Naive thymus-derived CD4-positive, alpha-beta T cell (primary cell): ENCODE measurements at places on chromosomes 2 and 18.

- H3K27me3 ChIP-seq = no peaks in the 10 kb centered on the region
- no peak overlapping the region for H3K4me3 ChIP-seq
- no peak overlapping the region for H3K27ac ChIP-seq
- no peaks in the 10 kb centered on the region for H3K36me3 ChIP-seq
- H3K4me1 ChIP-seq = no peaks in the 10 kb centered on the region
- no peak for DNase-seq
Measured at GRCh38 chr2:106107509-106108131, 86.5 kb downstream of the UXS1 start.

DNA sequence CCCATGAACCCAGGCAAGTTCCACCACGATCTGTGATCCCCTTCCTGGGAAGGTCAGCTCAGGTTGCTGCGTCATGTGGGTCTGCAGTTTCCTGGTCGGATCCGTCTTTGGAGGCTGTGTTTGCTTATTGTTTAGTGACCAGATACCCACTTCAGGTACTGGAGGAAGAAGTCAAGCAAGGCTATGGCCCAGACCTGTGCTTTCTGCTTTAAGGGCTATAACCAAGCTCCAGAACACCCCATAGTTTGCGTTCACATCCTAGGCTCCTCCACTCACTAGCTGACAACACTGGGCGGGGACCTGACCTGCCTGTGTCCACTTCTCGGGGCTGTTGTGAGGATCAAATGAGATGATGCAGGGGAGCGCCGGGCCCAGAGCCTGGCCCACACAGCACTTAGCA lies 44.0 kb downstream of the MAL start:
- H3K4me3 ChIP-seq = no peak overlapping the region
- no peak overlapping the region for H3K27ac ChIP-seq
- H3K36me3 ChIP-seq = no peaks in the 10 kb centered on the region
- no peaks in the 10 kb centered on the region for H3K27me3 ChIP-seq

- H3K36me3 ChIP-seq = no peaks in the 10 kb centered on the region
- DNase-seq = no peak
- H3K27me3 ChIP-seq = no peaks in the 10 kb centered on the region
- H3K4me1 ChIP-seq = peaks cover under 1% of the 10 kb centered on the region
Measured at GRCh38 chr2:181117206-181117925, 137.0 kb downstream of the UBE2E3 start.

DNA sequence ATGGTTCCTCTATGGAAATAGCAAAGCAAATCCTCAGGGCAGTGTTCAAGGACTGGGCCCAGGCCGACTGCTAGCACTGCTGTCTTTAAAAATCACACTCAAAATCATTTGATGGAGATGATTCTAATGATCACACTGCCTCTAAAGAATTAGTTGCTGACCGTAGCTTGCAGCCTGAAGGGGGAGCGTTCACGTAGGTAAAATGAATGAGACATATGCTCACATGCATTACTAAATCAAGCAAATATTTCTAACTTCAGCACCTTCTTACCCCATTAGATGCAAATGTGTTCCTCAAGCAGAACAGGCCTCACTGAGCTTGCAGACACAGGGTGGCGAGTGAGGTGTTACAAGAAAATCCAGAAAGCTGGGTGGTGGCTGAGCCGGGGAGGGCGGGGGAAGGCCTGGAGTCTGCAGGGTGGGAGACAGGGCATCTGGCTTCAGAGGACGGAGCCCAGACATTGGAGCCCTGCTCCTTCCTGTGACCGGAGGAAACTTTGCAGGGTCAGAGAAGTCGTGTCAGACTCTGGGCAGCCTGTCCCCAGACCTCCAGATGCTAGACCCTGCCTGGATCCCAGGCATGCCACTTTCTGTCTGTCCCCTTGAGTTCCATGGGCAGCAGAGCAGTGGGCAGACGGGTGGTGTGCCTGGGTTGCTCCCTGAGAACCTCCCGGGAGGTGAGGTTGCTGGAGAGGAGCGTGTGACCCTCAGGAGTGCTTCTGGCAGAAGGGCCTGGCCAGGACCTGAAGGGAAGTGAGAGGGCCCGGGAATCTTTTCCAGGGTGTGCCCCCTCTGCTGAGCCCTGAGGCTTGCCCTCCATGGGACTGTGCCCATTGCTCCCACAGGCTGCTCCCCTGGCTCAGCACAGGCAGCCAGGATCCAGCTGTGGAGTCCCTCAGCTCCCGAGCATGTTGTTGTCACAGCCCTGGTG lies 7.1 kb upstream of the NPPC start:
- H3K4me1 ChIP-seq = no peaks in the 10 kb centered on the region
- no peak for DNase-seq
- no peak overlapping the region for H3K27ac ChIP-seq
- H3K27me3 ChIP-seq = no peaks in the 10 kb centered on the region

DNA sequence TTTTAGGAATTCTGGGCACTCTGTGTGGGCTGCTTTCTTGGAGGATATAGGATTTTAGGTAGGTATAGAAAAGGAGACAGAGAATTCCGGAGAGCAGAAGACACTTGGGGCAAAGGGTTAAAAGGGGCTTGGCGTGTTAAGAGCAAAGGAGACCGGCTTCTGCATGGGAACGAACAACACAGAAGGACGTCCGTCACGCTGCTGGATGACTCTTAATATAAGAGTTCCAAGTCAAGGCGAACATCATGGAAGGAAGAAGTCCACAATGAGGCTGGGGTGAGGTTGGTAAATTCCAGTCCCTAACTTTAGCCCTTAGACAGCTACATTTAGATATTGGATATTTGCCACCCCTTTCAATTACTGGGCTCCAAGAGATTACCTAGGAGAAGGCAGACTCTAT lies 15.9 kb upstream of the SLC20A1 start:
- H3K4me3 ChIP-seq = peak overlapping the region; percentile 50
- H3K36me3 ChIP-seq = no peaks in the 10 kb centered on the region
- peaks cover 65% of the 10 kb centered on the region for H3K4me1 ChIP-seq
- H3K27ac ChIP-seq = peak overlapping the region; percentile 70

GRCh38 chr2:172588931-172589330 lies 33.0 kb downstream of the PDK1 start:
- H3K27ac ChIP-seq = peak overlapping the region; percentile 7
- no peak for DNase-seq

DNA sequence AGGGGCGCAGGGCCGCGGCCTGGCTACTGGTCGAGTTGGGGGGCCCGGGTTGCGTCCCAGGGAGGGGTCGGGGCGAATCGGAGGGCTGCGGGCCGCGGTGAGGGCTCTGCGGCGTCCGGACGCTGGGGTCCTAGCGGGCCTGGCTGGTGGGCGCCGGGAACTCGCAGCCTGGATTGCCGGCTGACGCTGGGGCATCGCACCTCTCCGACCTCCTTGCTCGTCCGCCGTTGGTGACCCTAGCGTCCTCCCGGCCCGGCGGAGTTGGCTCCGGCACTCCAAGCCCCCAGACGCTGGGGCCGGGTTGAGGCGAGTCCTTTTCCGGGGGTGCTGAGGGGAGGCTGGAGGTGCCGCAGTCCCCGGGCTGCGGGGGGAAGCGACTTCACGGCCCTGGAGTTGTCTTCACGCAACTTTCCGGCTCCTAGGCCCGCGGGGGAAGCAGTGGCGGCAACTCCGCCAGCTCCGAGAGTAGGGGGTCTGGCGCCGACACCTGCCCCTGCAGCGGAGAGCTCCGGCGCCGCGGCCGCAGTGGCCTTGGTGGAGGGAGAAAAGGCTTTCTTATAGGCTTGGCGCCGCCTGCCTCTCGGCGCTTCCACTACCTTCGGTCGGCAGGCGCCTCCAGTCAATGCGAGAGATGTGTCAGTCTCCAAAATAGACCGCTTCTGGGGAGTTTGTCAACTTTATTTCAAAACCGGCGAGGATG lies 70.3 kb downstream of the HAUS1 start:
- peak; percentile 16 for DNase-seq
- peaks cover 17% of the 10 kb centered on the region for H3K4me1 ChIP-seq
- no peaks in the 10 kb centered on the region for H3K36me3 ChIP-seq
- H3K4me3 ChIP-seq = peak overlapping the region; percentile 98
- H3K27me3 ChIP-seq = no peaks in the 10 kb centered on the region

DNA sequence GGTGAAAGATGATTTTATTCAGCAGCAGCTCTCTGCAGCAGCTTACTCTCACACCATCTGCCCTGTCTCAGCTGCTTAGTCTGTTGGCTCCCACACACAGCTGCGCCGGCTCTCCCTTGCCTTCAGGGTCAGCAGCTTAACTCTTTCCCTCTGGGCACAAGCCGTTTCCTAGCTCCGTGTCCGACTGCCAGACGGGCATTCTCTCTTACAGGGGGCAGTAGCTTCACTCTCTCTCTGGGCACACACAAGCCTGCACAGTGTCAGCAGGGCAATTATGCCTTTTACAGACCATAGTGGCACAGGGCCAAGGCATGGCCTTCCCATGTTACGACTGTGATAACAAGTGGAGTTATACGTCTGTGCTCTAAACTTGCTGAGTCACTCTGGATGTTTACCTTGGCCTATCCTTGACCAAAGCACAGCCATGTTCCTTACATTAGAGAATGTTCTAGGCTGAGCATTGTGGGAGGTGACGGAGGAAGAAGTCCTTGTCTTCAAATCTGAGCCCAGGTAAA lies 31.7 kb downstream of the PCARE start:
- H3K4me3 ChIP-seq = no peak overlapping the region
- no peaks in the 10 kb centered on the region for H3K36me3 ChIP-seq
- H3K27ac ChIP-seq = no peak overlapping the region

DNA sequence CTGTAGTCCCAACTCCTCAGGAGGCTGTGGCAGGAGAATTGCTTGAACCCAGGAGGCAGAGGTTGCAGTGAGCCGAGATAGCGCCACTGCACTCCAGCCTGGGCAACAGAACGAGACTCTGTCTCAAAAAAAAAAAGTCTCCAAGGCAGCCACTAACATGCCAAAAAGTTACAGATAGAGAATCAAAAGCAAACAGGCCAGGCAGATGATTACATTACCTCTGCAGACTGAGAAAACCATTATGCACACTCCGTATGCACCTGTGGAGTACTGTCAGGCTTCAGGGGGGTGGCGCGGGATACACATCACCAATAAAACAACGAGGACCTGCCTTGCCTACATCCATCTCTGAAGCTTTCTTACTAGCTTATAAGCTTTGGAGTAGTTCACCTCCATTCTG lies 10.3 kb downstream of the STAM2 start:
- DNase-seq = no peak
- H3K27ac ChIP-seq = no peak overlapping the region
- H3K4me1 ChIP-seq = peaks cover 4% of the 10 kb centered on the region
- H3K4me3 ChIP-seq = no peak overlapping the region

- no peak overlapping the region for H3K27ac ChIP-seq
- H3K36me3 ChIP-seq = no peaks in the 10 kb centered on the region
- H3K27me3 ChIP-seq = no peaks in the 10 kb centered on the region
- H3K4me1 ChIP-seq = no peaks in the 10 kb centered on the region
Measured at GRCh38 chr18:11040823-11041656, 108.3 kb downstream of the PIEZO2 start.

DNA sequence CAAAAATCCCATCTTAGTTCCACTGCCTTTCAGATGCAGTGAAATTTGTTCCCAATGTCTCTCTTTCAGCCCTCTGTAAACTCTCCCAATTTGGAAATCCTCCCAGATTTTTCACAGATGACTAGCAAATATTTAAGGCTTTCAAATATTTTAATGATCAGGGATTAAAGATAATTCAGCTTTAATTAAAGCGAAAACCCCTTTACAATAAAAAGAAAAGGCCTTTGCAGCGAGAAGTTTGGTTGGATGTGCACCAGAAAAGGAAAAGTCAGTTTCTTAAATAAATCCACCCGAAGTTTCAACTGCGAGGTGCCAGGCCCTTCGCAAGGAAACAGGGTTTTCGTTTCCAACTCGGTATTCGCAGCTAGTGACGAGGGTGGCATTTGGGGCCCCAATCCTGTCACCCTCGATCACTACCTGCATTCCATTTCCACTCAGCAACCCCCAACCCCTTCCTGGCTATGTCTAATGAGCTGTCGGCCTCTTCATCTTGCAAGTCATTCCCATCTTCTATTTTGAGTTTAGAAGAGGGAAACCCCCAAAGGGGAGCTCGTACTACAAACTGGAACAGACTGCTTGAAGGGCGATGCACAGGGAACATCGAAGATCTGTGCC lies 1.5 kb downstream of the RAX start:
- H3K27me3 ChIP-seq = peaks cover 7% of the 10 kb centered on the region
- H3K4me3 ChIP-seq = no peak overlapping the region
- no peak for DNase-seq
- H3K27ac ChIP-seq = no peak overlapping the region
- H3K4me1 ChIP-seq = no peaks in the 10 kb centered on the region

GRCh38 chr2:24115057-24115456 lies 8.1 kb downstream of the PFN4 start:
- DNase-seq = no peak
- H3K4me1 ChIP-seq = no peaks in the 10 kb centered on the region
- no peak overlapping the region for H3K27ac ChIP-seq
- no peaks in the 10 kb centered on the region for H3K36me3 ChIP-seq
- H3K27me3 ChIP-seq = no peaks in the 10 kb centered on the region

DNA sequence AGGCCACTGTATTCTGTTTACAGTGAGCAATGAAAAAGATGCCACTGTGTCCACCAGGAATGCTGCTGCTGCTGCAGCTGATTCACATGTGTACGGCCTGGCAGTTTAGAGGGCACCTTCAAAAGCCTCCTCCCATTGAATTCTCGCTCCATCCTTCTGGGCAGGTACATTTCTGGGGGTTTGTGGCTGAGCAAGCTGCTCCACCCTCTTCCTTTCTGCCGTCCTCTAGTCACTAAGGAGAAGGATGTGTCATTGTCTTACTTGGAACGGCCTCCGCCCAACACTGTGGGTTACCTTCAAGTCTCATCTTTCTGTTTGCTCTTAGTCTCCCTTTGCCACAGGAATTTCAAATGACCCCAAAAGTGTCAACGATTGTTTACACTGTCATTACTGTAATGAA lies 182.0 kb downstream of the ZBTB7C start:
- DNase-seq = no peak
- H3K4me1 ChIP-seq = no peaks in the 10 kb centered on the region
- H3K27me3 ChIP-seq = no peaks in the 10 kb centered on the region
- H3K36me3 ChIP-seq = no peaks in the 10 kb centered on the region

- H3K4me1 ChIP-seq = no peaks in the 10 kb centered on the region
- DNase-seq = no peak
- no peaks in the 10 kb centered on the region for H3K27me3 ChIP-seq
- no peak overlapping the region for H3K4me3 ChIP-seq
Measured at GRCh38 chr2:11022591-11023273, 111.0 kb downstream of the KCNF1 start.

GRCh38 chr18:45336448-45336847 lies 278.8 kb upstream of the SLC14A2 start:
- no peak overlapping the region for H3K27ac ChIP-seq
- H3K4me1 ChIP-seq = no peaks in the 10 kb centered on the region
- no peak overlapping the region for H3K4me3 ChIP-seq
- no peaks in the 10 kb centered on the region for H3K27me3 ChIP-seq

DNA sequence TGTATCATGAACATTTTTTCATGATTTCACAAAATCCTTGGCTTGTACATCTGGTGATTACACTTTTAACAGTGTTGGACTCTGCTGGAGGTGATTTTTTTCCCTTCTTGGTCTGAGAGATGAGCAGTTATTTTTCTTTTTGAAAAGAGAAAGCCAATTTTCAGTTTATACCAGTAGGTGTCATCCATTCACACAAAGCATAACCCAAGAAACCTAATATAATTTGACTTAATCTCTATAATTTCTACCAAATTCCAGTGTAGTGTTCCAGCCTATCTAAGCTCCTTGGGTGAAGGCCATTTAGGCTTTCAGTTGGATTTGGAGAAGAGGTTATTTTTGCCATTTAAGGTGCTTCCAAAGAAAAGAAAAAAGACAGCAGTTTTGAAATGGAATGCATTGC lies 7.7 kb upstream of the ICOS start:
- H3K27me3 ChIP-seq = no peaks in the 10 kb centered on the region
- no peaks in the 10 kb centered on the region for H3K36me3 ChIP-seq
- peak; percentile 41 for DNase-seq
- H3K4me1 ChIP-seq = peaks cover 21% of the 10 kb centered on the region

- no peak overlapping the region for H3K27ac ChIP-seq
- no peaks in the 10 kb centered on the region for H3K36me3 ChIP-seq
- H3K4me1 ChIP-seq = no peaks in the 10 kb centered on the region
- H3K27me3 ChIP-seq = no peaks in the 10 kb centered on the region
- no peak for DNase-seq
- H3K4me3 ChIP-seq = no peak overlapping the region
Measured at GRCh38 chr2:122486086-122486485, 730.6 kb downstream of the TSN start.
